ENCODE measurements at places on chromosomes 5 and 9.

DNA sequence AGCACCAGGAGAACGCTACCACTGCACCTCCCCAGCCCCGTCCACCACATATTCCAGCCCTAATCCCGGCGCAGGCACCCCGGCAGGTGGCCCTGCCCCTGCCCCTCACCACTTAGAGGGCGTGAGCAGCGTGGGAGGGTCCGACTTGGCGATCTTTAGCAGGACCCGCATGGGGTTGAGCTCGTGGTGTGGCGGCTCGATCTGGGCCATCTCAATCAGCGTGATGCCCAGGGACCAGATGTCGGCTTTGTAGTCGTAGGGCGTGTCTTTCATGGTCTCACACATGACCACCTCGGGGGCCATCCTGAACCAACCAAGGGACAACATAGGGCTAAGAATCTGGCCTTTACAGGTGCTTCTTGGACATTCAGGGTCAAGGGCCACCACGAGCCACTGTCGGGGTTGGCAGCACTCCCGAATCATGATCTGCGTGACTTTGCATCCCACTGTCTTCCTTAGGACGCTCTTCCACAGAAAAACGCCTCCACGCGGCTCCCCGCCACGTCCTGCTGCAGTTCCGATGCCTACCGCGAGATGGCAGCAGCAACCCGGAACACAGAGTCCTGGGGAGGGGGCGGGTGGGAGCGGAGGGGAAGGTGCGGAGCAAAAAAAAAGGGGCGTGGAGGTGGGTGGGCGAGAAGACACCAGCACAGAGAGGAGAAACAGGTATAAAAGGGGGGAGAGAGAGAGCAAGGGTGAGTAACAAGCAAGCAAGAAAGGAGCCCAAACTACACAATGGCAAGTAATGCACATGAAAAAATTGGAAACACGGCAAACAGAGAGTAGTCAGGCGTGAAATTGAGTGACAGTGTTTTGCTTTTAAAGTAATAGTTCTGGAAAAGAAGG lies 81.3 kb downstream of the STK10 start:
- DNase-seq: peak; percentile 60

GRCh38 chr5:90747693-90748092 lies 189.1 kb downstream of the ADGRV1 start:
- no peak for DNase-seq

DNA sequence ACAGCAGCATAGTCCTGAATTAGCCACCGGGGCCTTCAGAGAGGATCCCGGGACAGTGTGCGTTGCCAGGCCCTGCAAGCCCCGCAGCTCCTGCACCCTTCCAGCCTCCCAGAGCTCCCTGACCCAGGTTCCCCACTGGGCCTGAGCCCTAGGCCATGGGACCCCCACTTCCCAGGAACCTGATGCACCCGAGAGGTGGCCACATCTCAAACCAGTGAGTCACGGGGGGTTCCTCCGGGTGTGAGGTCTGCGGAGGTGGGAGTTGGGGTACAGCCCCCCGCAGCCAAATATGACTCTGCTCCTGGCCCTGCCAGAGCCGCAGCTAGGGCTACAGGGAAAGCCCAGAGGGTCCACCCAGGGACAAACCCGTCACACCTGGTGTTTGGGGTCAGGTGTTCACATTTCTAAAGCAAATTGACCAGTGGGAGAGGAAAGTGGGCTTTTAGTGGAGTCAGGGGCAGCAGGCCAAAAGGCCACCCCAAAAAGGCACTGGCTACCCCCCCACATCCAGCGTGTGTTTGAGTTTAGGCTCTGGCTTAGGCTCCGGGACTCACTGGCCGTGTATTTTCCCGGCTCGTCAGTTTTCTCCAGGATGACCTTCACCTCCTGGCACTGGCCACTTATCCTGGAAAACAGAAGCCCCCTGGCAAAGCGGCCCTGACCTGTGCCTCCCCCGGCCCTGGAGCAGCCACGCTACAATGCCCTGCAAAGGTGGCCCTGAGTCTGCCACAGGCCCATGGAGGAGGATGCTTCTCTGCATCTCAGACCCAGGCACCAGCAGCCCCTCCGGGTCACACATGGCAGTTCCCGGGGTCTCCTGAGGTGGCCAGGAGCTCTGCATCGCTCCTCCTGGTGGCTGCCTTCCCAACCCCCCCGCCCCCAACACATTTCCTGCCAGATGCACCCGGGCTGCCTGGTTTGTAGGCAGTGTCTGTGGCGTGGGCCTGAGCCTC lies 17.4 kb upstream of the OBP2B start:
- DNase-seq: no peak

DNA sequence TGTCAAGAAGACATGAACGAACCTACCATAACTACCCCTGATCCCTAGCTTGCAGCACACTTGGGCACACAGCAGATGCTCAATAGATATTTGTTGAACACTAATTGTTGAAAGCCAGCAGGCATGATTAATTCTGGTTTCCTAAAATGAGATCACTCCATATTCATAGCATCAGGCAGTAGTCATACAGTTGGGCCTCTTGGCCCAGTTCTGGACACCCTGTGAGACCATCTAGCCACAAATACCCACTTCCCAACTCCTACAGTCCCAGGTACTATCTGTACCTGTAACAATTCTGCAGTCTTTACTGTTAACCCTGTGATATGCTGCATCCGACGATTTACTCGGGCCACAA lies 24.2 kb downstream of the P4HA2 start:
- no peak for DNase-seq

Measured in stimulated activated CD8-positive, alpha-beta memory T cell treated with anti-CD3 and anti-CD28 coated beads, Interleukin-4, amount 100 ng/mL, for 24 hours (primary cell).